Esophagus muscularis mucosa (tissue), 4 donors: ENCODE measurements at places on chromosomes 16 and 17. TPM values are rescaled to one million over a fixed set of nuclear protein-coding genes. Genes with fewer than 3 reads are reported as not detected.

The KRT24 gene
- not detected for total RNA-seq

The GH1 gene
- not detected for total RNA-seq

DNA sequence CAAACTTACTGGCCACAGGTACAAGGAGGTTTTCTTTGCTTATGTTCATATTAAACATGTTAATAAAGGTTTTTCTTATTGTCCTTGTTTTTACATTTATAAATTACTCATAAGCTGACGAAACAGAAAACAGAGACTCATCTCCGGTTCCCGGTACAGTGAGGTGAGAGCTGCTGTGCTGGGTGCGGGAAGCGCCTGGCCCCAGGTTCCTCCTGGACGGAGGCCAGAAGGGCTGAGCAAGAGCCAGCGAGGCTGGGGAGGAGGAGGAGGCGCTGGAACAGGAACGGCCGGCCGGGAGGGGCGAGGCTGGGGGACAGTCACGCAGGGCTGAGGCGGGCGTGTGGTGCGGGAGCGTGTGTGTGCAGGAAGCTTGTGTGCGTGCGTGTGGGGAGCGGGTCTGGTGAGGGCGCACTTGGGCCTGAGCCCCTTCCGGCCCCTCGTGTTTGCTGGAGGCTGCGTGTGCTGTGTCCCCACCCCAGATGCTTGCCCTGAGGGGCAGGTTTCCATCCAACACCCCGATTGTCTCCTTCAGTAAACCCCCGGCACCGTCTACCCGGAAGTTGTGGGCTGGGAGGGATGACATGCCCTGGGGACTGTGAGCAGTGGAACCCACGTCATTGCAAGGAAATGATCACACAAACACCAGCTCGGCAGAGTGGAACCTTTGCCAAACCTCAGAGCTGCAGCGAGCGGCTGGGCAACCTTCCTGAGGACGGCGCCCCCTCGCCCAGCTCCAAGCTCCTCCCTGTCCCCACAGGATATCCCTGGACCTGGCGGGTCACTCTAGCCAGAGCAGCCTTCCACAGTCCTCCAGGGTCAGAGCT lies 19.5 kb downstream of the CD7 start:
- H3K36me3 ChIP-seq, result no peaks in the 10 kb centered on the region
- peaks cover 67% of the 10 kb centered on the region for H3K4me1 ChIP-seq
- peak overlapping the region; percentile 89 for H3K27ac ChIP-seq
- peak overlapping the region; percentile 52 for H3K4me3 ChIP-seq
- no peaks in the 10 kb centered on the region for H3K27me3 ChIP-seq

GRCh38 chr16:81765969-81766368 lies 13.1 kb upstream of the PLCG2 start:
- H3K4me1 ChIP-seq, result no peaks in the 10 kb centered on the region
- no peak overlapping the region for H3K4me3 ChIP-seq
- no peaks in the 10 kb centered on the region for H3K36me3 ChIP-seq
- H3K27me3 ChIP-seq, result no peaks in the 10 kb centered on the region
- no peak overlapping the region for H3K27ac ChIP-seq

The TM4SF5 gene
- total RNA-seq, result not detected

The KRT17 gene
- 0.58 TPM for total RNA-seq

The HOXB4 gene
- total RNA-seq, result 5.5 TPM

DNA sequence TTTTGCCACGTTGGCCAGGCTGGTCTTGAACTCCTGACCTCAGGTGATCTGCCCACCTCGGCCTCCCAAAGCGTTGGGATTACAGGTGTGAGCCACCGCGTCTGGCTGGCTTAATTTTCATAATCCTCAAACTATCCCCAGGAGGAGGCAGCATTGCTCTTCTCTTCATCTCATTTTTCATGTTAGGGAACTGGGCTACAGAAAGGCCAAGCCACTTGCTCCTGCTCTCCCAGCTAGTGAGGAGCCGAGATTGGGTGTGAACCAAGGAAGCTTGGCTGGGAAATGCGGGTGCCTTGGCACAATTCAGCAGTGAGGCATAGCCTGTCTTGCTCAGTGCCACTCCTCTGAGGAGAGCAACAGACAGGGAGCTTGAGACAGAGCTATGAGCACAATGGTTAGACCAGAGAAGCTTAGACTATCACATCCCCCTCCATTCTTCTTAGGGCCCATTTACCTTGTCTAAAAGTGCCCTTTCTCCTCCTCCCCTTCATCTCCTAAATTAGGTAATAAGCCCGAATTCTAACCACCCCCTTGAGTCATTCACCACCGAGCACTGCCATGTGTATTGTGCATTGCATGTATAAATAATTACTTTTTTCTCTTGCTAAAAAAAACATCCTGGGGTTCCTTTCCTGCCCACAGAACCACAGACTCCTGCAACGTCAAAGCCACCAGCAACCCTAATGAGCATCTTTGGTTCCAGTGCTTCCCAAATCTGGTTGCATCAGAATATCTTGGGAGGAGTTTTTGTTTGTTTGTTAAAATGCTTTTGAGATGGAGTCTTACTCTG lies 20.0 kb upstream of the KIF19 start:
- no peak for DNase-seq
- H3K36me3 ChIP-seq, result no peaks in the 10 kb centered on the region
- H3K4me1 ChIP-seq, result no peaks in the 10 kb centered on the region
- H3K27ac ChIP-seq, result no peak overlapping the region
- no peaks in the 10 kb centered on the region for H3K27me3 ChIP-seq

The VMP1 gene
- 48.2 TPM for total RNA-seq

DNA sequence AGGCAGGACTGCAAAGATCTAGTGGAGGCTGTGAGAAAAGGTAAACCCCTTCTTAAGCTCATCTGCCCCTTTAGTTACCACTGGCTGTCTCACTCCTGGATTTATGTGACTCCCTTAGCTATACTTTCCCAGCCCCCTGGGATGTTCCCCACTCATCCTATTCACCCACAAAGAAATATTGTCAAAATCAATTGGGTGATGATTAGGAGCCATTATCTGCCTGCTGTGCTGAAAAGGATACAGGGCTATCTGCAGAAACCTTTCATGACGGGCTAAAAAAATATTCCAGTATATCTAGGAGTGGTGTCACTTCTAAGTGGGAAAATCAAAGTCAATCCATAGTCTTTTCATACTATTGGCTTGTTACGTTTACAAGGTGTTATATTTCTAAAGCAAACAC lies 8.0 kb upstream of the GNAO1 start:
- H3K27me3 ChIP-seq, result no peaks in the 10 kb centered on the region
- no peak overlapping the region for H3K27ac ChIP-seq
- DNase-seq, result no peak
- H3K36me3 ChIP-seq, result no peaks in the 10 kb centered on the region
